ENCODE measurements at places on chromosomes 2 and 18.

- DNase-seq = no peak
These were observed 108.9 kb upstream of the DAPL1 start for GRCh38 chr2:158686210-158686691.

- no peak for DNase-seq
These were observed 113.8 kb upstream of the RGPD4 start for GRCh38 chr2:107712857-107713256.

GRCh38 chr18:48992133-48992532 is 41.4 kb upstream of the SMAD7 start:
- DNase-seq = no peak

DNA sequence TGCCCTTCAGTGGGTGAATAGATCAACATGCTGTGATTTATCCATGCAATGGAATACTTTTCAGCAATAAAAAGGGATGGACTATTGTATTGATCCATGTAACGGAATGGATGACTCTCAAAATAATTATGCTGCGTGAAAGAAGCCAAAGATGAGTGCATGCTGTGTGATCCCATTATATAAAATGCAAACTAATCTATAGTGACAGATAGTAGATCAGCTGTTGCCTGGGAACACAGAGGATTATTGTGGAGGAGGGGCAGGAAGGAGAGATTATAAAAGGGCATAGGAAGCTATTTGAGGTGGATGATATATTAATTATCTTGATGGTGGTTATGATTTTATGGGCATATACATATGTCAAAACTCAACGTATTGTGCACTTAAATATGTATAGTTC is 55.5 kb upstream of the ADAM23 start:
- no peak for DNase-seq

GRCh38 chr2:2568411-2568810 is 237.3 kb upstream of the MYT1L start:
- no peak for DNase-seq

- no peak for DNase-seq
These were observed 257.0 kb downstream of the MREG start for GRCh38 chr2:215756346-215756730.

- DNase-seq = no peak
These were observed 5.2 kb downstream of the KCNH7 start for GRCh38 chr2:162833345-162833744.

DNA sequence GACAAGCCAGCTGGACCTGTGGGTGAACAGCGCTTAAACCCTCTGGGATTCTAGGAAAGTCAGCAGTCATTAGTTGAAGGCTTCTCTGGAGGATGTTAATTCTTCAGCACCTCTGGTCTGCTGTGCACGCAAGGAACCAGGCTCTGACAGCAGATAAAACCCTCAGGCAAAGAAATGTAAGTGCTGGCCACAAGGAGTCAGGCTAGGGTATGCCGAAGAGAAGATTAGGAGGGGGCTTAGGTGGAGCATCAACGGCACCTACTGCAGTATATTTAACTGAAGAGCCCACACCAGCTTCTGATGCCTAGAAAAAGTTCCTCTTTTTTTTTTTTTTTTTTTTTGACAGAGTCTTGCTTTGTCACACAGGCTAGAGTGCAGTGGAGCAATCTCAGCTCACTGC is 304.2 kb upstream of the MC4R start:
- DNase-seq = no peak

GRCh38 chr2:231955758-231956472 is 5.6 kb upstream of the DIS3L2 start:
- no peak for DNase-seq

Measured in activated CD4-positive, alpha-beta T cell treated with anti-CD3 and anti-CD28 coated beads for 4 hours (primary cell).